Kidney epithelial cell (primary cell): ENCODE measurements at places on chromosomes 16 and 17. TPM values are rescaled to one million over a fixed set of nuclear protein-coding genes. Genes with fewer than 3 reads are reported as not detected.

The TRPV3 gene
- 2.1 and 2.9 TPM in 2 replicates for total RNA-seq

The ANKRD40CL gene
- total RNA-seq: not detected in 2 replicates

The BAHCC1 gene
- total RNA-seq: 6.6 and 15.1 TPM in 2 replicates

The C16orf54 gene
- not detected in 2 replicates for total RNA-seq

DNA sequence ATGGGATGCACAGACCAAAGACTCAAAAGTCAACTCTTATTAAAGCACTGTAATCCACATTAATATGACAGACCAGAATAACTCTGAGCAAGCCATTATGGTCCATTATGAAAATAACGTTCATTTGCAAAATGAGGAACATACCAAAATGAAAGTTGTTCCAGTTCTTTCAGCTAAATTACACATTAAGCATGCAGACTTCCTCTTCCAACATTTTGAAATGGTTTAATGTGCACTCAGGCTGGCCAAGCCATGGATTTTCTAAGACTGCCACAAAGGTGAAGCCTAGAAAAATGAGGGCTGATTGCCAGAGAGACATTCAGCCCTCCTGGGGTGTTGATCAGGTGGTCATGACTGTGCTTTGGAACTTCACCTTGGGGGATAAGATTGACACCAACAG is 56.7 kb upstream of the NOG start:
- no peak for DNase-seq

DNA sequence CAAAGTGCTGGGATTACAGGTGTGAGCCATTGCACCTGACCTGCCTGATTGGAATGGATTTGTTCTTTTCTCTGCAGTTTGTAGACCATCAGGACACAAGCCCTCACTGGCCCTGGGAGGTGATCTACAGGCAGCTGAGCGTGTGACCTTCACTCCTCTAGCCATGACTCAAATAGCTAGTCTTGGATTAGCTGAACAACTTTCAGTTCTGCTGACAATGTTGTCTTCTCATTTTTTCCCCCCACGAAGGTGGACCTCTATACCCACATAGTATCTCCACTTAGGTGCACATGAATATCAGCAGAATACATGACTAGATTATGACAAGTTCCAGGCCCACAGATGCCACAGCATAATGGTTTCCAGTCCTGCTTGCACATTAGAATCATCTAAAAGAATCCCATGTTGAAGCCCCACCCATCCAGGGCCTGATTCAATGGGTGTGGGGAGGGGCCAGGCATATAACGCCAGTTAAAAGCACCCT is 36.8 kb downstream of the HS3ST3B1 start:
- no peak for DNase-seq

DNA sequence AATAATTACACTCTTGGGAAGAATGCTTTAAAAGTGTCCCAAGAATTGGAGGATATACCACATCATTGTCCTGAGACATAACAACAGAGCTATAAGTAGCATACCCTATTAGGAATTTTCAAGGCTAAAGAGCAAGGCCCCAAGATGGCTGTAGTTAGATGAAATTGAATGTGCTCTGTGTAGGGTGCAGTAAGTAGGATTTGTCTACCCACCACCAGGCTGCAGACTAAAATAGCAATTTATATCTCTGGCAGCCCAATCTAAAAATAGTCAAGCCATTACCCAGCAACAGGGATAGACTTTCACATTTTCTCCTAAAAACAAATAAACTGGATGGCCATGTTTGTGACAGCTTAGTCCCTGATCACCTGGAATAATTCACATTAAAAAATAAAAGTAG is 5.6 kb downstream of the MMD start:
- DNase-seq: no peak
